ENCODE measurements at places on chromosomes 3 and 15. TPM values are rescaled to one million over a fixed set of nuclear protein-coding genes. Genes with fewer than 3 reads are reported as not detected.

The NR2E3 gene
- 0.59 TPM for polyA plus RNA-seq

The TMEM212 gene
- polyA plus RNA-seq = not detected

The WDR73 gene
- 21.3 TPM for polyA plus RNA-seq

- no peak for DNase-seq
- no peak overlapping the region for H3K4me3 ChIP-seq
- no peaks in the 10 kb centered on the region for H3K4me1 ChIP-seq
- no peak overlapping the region for H3K27ac ChIP-seq
Observed at GRCh38 chr15:96274698-96275097, 55.8 kb upstream of the NR2F2 start.

GRCh38 chr3:12611117-12611516, 52.8 kb downstream of the RAF1 start:
- H3K27ac ChIP-seq = no peak overlapping the region

- no peak overlapping the region for H3K4me3 ChIP-seq
- no peaks in the 10 kb centered on the region for H3K4me1 ChIP-seq
- H3K27ac ChIP-seq = no peak overlapping the region
- H3K36me3 ChIP-seq = no peaks in the 10 kb centered on the region
- no peaks in the 10 kb centered on the region for H3K27me3 ChIP-seq
Observed at GRCh38 chr3:107409365-107409764, 32.1 kb downstream of the CCDC54 start.

- no peaks in the 10 kb centered on the region for H3K36me3 ChIP-seq
- H3K4me1 ChIP-seq = no peaks in the 10 kb centered on the region
- no peak overlapping the region for H3K4me3 ChIP-seq
- no peaks in the 10 kb centered on the region for H3K27me3 ChIP-seq
- DNase-seq = no peak
Observed at GRCh38 chr15:35603301-35603700, 57.3 kb upstream of the DPH6 start.
